ENCODE measurements at places on chromosomes 1 and 21.
A peak's percentile ranks its signal among the peaks of the same experiment; 100 is the strongest.

DNA sequence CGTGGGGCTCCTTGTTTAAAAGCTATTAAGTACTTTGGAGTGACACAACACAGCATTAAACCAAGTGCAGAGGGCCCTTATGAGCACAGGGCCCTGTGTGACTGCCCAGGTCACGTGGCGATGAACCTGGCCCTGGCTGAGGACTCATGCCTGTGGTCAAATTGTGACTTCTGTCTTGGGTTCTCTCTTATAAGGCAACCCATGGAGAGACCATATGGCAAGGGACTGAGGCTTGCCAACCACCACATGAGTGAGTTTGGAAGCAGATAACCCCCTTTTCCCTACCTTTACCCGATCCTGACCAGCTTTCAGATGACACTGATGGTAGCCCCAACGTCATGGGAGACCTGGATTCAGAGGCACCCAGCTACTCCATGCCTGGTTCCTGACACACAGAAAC lies 140.5 kb downstream of the ZBTB18 start:
- DNase-seq, result no peak

DNA sequence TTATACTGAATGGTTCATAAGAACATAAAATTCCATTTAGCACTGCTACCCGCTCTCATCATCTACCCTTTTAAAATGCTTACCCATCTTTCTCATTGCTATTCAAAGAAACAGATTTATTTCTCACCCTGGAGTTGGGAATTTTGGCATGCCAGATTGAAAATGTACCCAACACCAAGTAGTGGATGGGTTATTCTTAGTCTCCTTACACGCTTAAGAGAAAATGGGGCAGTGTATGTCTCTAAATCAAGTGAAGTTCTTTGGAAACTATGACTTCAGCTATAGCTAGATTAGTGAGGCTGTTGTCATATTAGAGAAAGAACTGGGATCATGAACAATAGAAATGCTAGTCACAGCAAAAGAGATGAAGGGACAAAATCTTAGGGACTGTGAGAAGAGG lies 27.7 kb upstream of the ESRRG start:
- no peak for DNase-seq

DNA sequence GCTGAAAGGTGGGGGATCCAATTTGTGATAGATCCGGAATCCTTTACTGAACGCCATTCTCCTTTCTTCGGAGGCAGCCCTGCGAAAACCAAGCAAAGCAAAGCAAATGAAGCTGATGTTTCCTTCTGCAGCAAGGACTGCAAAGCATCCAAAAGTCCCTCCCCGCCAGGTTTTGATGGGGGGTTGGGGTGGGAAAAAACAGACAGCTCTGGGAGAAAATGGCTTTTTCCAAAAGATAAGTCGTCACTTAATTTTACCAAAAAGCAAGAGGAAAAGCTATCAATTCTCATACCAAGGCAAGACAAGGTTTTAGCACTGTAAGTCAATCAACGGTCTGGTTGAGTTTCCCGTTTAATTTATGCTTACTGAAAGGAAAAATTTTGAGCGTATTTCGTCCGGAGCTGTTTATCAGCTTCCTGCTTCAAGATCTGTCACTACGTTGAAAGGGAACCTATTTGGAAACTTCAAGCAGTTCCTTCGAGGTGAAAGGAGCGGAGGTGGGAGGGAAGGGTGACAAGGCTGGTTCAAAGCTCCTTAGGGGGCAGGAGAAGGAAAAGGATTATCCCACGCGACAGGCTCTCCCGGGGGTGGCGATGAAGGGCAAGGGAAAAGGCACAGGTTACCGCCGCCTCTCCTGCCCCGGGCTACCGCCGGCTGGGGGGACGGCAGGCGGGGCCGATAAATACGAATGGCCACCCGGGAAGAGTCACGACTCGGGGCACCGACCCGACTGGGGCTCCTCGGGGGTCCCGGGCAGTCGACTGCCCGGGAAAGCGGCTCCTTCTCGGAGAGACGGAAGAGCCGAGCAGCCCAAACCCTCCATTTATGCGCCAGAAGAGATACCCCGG lies 750 bp downstream of the SYNJ1 start:
- DNase-seq, result peak; percentile 65

DNA sequence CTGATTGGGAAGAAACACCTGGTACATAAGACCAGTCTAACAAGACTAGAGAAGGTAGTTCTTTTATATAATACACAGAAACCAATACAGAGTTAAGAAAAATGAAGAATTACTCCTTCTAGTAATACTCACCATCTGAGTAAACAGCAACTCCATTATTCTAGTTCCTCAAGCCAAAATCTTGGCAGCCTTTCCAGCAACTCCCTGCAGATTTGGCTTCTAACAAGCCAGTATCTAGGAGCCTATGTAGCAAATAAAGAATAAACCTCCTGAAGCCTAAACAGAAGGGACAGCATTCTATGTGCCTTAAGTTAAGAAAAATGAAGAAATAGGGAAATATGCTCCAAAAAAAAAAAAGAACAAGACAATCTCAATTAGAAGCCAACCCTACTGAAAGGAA lies 24.5 kb downstream of the ERO1B start:
- no peak for DNase-seq

DNA sequence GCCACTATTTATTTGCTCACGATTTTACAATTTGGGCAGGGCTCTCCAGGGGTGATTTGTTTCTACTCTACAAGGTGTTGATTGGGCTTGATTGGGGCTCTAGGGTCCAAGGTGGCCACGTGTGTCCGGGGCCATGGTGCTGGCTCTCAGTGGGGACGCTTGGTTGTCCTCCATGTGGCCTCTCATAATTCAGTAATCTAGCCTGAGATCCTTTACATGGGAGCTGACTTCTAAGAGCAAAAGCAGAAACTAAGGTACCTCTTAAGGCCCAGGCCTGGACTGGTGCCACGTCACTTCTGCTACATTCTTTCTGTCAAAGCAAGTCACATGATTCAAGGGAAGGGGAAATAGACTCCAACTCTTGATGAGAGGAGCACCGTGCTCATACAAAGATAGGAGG lies 8.1 kb upstream of the PSRC1 start:
- no peak for DNase-seq

GRCh38 chr1:208030288-208031091 lies 119.6 kb upstream of the CD34 start:
- DNase-seq, result peak; percentile 68

DNA sequence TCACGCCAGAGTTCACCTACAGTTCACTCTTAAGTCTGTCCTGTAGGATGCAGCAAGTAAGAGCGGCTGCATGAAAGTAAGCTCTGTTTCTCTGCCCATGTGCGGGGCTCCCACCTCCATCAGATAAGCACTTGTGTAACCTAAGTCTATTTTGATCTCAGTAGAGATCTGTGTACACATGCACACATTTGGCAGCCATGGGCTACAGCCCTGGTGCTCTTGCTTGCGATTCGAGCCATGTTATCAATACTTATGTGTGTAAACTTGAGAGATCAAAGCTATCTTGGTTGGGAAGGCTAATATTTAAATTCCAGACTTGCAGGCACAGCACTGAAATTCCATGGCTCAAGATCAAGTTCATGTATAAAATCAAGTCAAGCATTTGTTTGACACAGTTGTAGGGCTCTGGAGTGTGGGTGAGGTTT lies 244.7 kb upstream of the FGGY start:
- peak; percentile 68 for DNase-seq

- peak; percentile 67 for DNase-seq
Observed at GRCh38 chr1:41461790-41462679, 22.4 kb downstream of the EDN2 start.

DNA sequence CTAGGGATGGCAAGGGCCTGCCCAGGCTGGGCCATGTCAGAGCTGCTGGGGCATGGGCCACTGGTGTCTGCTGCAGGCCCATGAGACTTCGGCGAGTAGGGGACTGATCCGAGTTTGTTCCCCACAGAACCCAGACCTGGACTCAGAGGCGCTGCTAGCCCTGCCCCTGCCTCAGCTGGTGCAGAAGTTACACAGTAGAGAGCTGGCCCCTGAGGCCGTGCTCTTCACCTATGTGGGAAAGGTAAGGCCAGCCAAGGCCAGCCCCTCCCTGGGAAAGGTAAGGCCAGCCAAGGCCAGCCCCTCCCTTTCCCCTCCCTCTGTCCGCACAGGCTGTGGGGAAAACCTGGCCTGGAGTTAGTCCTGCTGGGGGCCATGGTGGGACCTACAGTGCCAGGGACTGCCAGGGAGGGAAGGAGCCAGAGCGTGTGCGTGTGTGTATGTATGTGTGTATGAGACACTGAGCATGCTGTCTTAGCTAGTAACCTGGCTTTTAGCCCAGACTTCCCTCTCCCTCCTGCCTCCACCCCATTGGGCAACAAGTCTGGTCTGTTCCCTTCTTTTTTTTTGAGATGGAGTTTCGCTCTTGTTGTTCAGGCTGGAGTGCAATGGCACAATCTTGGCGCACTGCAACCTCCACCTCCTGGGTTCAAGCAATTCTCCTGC lies 8.0 kb downstream of the FAAH start:
- DNase-seq, result peak; percentile 98

DNA sequence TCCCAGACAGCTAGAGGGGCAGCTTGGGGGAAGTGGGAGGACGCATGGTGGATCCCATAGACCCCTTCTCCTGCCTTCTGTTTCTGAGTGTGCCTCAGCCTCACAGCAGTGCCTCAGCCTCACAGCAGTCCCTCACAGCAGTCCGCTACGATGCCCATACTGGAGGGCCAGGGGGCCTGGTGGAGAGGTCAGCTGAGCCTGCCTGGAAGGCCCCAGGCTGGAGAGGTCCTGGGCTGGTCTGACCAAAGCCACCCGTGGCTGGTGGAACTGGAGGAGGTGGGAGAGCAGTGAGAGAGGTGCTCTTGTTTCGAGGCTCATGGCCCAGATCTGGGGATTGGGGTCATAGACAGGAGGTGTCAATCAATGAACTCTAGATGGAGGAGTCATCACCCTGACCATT lies 16.0 kb upstream of the RSPO1 start:
- no peak for DNase-seq

DNA sequence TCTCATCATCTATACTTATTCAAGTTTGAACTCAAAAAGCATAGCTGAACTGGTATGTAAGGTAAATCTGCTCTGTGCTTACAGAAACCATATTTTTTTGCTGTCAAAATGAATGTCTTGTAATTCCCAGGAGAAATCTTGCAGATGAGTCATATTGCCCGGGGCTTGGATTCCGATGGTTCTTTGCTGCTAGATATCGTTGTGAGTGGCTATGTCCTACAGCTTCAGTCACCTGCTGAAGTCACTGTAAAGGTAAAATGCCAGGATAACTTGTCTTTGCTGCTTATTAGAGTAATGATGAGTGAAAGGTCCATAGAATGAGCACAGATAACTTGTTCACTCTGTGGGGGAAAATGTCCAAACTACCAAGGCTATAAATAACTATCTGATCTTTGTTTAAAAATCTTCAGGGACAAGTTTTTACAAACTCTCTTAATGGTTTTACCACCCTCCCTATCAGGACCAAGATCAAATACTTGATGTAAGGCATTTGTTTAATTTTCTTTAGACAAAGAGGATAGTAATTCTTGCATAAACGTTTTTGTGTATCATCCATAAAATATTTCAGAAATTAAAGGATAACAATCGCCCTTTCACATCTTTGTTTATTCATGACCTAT lies 222.3 kb downstream of the TPR start:
- DNase-seq, result no peak

- no peak for DNase-seq
Observed at GRCh38 chr1:71721532-71721931, 560.8 kb downstream of the NEGR1 start.

DNA sequence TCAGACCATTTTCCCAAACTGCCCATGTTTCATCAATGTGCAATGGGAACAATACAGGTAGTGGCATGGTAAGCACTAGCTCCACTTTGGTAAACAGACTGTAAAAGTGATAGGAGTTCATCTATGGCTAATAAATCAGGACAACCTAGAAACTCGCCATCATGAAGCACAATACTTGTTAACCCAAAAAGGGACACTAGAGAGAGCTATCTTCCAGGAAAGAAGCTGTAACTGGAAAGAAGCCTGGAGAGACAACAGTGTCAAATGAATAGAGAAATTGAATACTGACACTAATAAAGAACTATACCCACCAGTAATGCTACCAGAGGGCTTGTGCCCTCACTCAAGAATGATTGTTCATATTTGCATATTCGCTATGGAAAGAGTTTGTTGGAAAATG lies 164.7 kb upstream of the RGS18 start:
- no peak for DNase-seq

GRCh38 chr1:200510228-200510623 lies 100.4 kb upstream of the ZNF281 start:
- peak; percentile 89 for DNase-seq

DNA sequence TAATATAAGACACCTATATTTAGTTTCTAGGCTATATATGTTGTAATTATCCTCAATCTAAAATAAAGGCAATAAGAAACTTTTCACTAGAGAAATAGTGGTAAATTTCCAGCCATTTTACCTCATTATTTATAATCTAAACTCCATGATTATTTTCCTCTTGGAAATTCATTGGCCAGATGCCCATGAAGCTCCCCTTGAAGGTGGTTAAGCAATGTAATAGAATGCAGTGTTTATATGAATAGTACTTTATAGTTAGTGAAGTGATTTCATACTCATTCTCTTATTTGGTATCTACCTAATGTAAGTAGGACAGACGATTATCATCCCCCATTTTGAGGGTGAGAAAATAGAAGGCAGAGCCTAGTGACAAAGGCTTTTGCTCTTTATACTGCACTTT lies 26.5 kb downstream of the NFYC start:
- DNase-seq, result no peak

- no peak for DNase-seq
Observed at GRCh38 chr1:192810253-192810880, 1.5 kb downstream of the RGS2 start.

DNA sequence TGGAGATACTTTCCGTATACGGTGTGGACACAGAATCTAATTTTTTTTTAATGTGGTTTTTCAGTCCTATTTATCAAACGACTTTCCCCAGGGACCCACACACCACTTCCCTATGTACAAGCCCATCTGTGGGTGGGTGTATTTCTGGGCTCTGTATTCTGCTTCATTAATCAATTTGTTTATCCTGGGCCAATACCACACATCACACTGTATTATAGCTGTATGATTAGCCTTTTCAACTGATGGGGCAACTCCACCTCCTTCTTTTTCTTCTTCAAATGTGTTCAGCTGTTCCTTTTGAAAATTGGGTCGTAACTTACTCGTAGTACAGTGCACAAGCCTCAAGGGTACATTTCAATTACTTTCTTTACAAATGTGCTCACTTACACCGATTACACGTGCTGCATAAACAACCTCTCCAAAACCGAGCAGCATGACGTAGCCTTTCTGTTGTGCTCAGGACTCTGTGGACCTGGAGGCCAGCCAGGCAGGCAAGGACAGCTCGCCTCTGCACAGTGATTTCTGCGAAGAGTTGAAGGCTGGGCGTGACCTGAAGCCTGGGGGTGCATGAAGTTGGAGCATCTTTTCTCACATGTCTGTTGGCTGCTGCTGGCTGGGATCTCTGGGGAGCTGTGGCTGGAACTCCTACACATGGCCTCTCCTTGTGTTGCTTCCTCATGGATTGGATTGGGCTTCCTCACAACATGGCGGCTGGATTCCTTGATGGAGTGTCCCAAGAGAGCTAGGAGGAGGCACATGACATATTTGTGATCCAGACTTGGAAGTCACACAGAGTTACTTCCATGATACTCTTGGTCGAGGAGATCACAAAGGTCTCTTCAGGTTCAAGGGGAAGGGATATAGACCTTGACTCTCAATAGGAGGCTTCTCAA lies 126.5 kb downstream of the CRYAA start:
- DNase-seq, result no peak

- peak; percentile 91 for DNase-seq
Observed at GRCh38 chr1:150477733-150478132, 9.5 kb upstream of the TARS2 start.

GRCh38 chr1:231338270-231339128 lies at the start of gene SPRTN:
TSS of gene SPRTN (plus strand) at chr1:231338293. CDS start at chr1:231338384, 91 bp downstream.
- DNase-seq, result peak; percentile 96

- DNase-seq, result no peak
Observed at GRCh38 chr1:102732927-102733326, 375.4 kb downstream of the COL11A1 start.

All from osteoblast (primary cell).